Stimulated activated CD8-positive, alpha-beta memory T cell treated with anti-CD3 and anti-CD28 coated beads, Interleukin-15, amount 100 ng/mL, for 24 hours (primary cell): ENCODE measurements at places on chromosomes 11 and 22.

GRCh38 chr11:74283580-74284180 is 27.8 kb downstream of the P4HA3 start:
- DNase-seq = no peak

- DNase-seq = no peak
Observed at GRCh38 chr11:398826-399225, 4.8 kb downstream of the PKP3 start.

DNA sequence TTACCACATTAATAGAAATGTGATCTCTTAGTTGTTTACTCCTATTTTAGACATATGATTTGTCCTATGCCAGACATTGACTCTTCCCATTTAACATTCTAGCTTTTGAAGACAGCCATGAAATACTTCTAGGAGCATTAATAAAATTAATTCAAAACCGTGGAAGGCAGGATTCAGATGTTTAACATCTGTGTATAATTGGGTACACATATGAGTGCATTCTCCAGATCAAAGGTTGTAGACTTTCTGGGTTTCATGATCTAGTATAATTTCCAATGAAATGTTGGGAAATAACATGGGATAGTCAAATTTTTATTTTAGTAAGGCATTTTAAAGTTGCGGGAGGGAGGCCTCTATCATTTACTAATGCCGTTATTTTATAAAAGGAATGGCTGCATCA is 35.2 kb upstream of the CCDC89 start:
- no peak for DNase-seq

DNA sequence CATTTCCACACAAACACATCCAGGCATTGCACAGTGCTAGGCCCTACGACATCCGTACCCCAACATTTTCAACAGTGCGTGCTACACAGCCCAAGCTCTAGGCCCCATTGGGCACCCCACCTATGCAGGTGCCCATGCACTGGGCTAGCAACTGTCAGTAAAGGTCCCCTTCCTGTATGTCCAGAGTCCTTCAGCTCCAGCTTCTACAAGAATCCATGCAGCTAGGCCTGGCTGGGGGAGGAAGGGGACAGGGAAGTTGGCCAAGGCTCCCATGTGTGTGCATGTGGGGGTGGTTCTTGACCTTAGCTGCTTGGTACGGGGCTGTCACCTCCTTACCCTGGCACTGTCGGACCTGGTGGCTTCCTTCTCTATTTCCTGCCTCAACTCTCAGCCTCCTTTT is 1.3 kb downstream of the B3GAT1 start:
- DNase-seq = no peak

DNA sequence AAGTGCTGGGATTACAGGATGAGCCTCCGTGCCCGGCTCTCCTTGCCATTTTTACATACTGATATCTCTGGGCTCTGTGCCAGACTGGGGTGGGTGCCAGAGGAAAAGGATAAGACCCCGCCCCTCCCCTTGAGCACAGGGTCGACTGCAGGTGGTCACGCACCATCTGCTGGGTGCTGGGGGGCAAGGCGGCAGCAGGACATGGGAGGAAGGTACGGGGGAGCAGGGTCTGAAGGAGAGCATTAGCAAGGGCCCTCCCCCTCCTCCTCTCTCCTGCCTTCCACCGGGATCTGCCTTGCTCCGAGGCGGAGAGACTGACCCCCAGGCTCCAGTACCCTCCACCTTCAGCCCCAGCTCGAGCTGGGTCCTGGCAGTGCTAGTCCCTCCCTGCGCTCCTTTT is 9.7 kb upstream of the PGA3 start:
- DNase-seq = no peak

DNA sequence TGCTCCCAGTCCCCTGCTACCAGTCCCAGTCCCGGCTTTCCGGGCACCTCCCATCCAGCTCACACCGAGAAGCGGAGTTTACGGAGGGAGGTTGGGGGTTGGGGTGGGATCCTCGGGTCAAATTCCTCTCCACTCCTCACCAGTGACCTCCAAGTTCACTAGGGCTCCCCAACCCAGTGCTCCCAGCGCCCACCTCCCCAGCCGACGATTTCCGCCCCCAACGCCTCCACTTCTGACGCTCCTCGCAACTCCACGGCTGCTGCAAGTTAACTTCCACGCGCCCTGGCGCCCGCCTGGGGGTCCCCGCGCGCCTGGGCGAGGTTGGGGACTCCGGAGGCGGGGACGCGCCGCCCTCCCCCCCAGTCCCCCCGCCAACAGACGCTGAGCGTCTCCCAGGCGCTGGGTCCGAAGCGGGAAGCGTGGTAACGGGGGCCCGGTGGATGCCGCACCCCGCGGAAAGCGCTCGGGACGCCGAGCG is 526 bp downstream of the TPST2 start:
- no peak for DNase-seq

GRCh38 chr11:118859973-118860372 is 23.7 kb upstream of the CXCR5 start:
- no peak for DNase-seq

GRCh38 chr11:8258289-8258688 is 5.4 kb downstream of the LMO1 start:
- no peak for DNase-seq

- DNase-seq = no peak
Observed at GRCh38 chr22:28051787-28052356, 132.8 kb upstream of the PITPNB start.

- DNase-seq = no peak
Observed at GRCh38 chr11:44305026-44305469, 4.9 kb downstream of the ALX4 start.

DNA sequence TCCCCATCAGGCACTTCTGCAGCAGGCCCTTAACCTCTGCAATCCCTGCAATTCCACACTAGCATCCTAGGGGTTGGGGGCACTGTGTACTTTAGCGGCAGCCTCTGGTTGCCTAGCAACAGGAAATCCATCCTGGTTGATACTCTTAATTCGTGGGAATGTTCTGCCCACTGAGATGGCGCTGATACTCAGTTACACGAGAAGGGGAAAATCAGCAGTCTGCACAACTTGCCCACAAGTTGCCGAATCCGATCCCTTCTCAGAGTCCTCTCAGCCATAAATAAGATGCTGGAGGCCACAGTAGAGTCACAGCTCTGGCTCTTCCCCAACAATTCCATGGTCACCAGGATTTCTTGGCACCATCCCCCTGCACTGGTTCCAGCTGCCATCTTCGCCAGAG is 57.6 kb upstream of the CRYBB3 start:
- DNase-seq = no peak

GRCh38 chr11:3123761-3124733 is 41.1 kb downstream of the OSBPL5 start:
- no peak for DNase-seq

DNA sequence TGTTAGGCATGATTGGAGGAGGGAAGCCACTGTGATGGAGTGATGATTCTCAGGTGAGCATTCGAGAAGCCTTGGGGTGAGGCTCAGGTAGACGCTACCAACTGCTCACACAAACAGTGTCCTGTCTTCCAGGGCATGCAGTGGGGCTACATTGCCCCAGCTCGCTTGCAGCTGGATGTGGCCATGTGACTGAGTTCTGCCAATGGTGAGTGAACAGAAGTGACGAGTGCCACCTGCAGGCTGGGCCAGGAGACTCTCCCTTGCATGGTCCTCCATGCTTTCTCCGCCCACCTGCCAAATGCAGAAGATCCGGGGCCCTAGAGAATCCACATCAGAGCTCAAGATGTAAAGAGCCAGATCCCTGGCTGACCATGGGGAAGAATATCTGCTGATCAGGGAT is 195.9 kb downstream of the BCR start:
- DNase-seq = no peak

GRCh38 chr22:29126670-29127395 is 54.0 kb downstream of the KREMEN1 start:
- no peak for DNase-seq

- no peak for DNase-seq
Observed at GRCh38 chr11:44831605-44832394, 105.0 kb downstream of the TSPAN18 start.

DNA sequence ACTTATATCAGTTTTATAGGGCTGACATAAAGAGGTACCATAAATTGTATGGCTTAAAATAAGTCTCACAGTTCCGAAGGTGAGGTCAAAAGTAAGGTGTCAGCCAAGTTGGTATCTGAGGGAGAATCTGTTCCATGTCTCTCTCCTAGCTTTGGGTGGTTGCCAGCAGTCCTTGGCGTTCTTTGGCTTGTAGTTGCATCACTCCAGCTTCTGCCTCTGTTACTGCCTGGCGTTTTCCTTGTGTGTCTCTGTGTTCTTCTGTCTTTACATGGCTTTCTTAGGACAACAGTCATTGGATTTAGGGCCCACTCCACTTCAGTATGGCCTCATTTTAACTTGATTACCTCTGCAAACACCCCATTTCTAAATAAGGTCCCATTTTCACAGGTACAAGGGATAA is 16.7 kb downstream of the MMP7 start:
- no peak for DNase-seq
